ENCODE measurements at places on chromosomes 2 and 18.

- peak; percentile 11 for DNase-seq
Measured at GRCh38 chr2:27320958-27321543, 1.8 kb downstream of the MPV17 start.

GRCh38 chr2:200456567-200456966 lies 53.3 kb downstream of the KCTD18 start:
- DNase-seq, result no peak

DNA sequence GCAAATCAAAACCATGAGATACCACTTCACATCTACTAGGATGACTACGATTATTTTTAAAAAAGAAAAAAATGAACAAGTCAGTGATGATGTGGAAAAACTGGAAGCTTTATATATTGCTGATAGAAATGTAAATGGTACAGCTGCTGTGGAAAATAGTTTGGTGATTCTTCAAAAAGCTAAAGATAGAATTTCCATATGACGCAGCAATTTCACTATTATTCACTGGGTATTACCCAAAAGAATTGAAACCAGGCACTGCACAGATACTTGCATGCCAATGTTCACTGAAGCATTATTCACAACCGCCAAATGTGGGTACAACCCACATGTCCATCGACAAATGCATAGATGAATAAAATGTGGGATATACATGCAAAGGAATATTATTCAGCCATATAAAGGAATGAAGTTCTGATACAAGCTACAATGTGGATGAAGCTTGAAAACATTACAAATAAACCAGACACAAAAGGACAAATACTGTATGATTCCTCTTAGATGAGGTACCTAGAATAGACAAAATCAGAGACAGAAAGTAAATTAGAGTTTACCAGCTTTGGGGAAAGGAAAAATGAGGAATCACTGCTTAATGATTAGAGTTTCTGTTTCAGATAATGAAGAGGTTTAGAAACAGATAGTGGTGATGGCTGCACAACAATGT lies 11.1 kb downstream of the RTTN start:
- no peak for DNase-seq

DNA sequence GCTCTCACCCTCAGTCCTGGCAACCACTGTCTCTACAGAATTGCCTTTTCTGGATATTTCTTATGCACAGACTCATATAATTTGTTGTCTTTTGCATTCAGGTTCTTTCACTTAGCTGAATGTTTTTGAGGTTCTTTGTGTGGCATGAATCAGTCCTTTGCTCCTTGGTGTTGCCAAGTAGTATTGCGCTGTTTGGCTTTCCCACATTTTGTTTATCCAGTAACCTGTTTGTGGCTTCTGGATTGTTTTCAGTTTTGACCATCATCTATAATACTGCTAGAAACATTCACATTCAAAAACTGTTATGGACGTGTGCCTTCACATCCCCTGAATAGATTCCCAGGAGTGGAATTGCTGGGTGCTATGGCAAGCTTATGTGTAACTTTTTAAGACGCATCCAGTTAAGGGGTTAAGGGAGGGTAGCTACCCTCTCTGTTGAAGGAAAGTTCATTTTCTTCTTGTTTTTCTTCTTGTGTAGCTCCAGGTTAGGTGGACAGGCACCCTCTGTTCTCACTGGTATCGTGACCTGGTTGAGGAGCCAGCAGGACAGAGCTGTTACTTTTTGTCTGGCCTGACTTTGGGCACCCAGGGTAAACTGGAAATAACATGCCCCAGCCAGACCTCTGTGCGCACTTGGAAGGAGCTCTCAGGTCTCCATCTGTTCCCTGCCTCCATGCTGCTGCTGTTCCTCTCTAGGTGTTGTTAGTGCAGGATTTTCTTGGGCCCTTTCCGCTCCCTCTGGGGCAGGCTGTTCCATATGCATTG lies 29.6 kb downstream of the ARHGAP25 start:
- DNase-seq, result no peak

DNA sequence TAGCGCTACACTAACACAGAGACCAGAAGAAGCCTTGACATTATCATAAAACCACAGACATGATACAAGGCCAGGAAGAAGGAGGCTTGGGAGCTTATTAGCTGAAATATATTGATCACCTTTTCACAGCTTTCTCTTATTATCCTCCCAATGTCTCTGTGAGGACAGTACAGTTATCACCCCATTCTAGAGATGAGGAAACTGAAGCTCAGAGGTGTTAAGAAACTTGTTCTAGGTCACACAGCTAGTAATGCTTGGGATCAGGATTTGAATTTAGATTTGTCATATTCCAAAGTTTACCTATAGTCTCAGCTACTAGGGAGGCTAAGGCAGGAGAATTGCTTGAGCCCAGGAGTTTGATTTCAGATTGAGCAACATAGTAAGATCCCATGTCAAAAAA lies 44.6 kb upstream of the LTBP1 start:
- no peak for DNase-seq

DNA sequence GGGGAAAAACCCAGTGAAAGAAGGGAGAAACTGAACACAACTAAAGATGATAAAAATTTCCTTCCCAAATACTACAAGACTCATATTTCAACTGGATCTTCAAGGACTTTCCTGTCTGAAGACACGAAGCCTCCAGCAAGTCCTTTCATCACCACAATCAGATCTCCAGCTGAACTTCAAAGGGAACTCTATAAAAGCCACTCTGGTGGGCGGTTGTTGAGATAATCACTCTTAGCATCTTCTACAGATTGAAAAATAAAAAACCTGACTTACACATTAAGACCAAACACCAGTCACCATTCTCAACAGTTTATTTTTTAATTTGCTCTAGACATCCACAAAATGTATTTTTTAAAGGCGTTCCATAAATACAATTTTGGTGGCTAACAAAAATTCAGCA lies 4.4 kb downstream of the REV1 start:
- DNase-seq, result no peak

DNA sequence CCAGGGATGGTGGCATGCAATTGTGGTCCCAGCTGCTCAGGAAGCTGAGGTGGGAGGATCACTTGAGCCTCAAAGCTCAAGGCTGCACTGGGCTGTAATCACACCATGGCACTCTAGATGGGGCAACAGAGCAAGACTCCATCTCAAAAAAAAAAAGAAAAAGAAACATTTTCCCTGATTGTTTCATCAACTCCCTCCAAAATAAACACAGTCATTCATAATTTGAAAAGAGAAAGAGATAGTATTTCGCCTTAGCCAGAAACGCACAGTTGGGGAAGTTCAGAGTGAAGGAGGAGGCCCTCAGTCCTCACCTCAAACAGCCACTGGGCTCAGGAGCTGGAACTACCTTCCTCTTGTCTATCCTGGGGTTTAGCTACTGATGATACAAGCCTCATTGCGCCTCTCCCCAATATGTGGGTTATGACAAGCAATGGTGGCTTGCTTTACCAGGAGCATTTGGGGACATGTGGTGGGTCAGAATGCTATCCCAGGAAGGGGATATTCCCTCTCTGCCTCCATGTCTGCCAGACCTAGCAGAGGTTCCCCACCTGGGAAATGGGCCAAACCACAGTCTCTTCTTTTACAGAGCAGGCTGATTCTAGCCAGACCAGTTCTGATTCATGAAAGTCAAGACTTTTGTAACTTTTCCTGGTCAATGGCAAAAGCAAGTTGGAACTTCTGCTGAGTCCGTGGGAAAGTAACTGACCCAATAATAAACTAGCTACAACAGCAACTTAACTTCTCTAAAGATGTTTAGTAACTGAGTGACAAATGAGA lies 22.2 kb upstream of the TMEM87B start:
- no peak for DNase-seq

Data from cerebellar nuclear complex (tissue), 1 donor.